ENCODE measurements at places on chromosomes 16 and 17. TPM values are rescaled to one million over a fixed set of nuclear protein-coding genes. Genes with fewer than 3 reads are reported as not detected.

SLFN12L gene
- polyA plus RNA-seq = 0.09 TPM

GPR179 gene
- 0.01 TPM for polyA plus RNA-seq

CHP2 gene
- polyA plus RNA-seq = 0.20 TPM

ABCA8 gene
- polyA plus RNA-seq = 0.05 TPM

ZKSCAN2 gene
- polyA plus RNA-seq = 2.2 TPM

ZP2 gene
- not detected for polyA plus RNA-seq

NOD2 gene
- 0.80 TPM for polyA plus RNA-seq

KCNJ16 gene
- polyA plus RNA-seq = not detected

All from keratinocyte (primary cell).